Activated CD4-positive, alpha-beta T cell treated with anti-CD3 and anti-CD28 coated beads for 1 hour (primary cell): ENCODE measurements at places on chromosomes 1 and 21.

DNA sequence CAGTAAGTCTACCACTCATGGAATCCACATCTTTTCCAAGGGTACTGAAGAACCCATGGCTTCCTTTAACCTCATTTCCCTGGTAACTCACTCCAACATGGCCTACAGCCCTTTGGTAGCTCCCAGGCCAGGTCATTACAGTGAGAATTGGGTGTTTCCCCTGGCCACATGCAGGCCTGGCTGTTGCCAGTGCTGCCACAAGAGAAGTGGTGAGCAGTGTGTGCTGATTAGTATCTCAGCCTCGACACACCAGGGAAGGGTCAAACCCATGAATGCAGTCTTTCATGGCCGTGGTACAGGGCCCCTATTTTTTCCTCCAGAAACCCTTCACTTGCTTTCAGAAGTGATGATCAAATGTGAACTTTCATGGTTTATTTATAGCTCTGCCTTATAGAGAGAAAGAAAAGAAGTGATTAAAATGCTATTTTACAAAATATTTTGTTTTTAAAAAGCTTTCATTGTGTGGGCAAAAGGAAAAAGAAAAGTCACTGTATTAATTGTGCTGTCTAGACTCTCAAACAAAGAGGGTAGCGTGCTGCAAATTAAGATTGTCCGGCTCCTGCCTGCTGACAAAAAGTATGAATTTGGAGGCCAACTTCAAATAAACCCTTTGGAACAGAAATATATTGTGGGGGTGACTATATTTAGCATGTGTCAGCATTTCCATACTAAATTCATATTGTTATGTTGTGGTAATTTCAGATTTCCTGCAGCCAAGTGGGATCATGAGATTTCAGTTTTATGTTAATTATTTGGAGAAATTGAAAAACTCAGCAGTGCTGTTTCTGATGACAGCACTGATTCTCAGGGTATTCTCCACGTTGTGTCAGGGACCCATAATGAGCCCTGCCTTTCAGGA is 62.0 kb upstream of the HOOK1 start:
- DNase-seq, result no peak

- peak; percentile 61 for DNase-seq
Measured at GRCh38 chr1:23743287-23744152, at the start of gene ELOA. TSS of gene ELOA (plus strand) at chr1:23743471. CDS start at chr1:23743504, 33 bp downstream.

DNA sequence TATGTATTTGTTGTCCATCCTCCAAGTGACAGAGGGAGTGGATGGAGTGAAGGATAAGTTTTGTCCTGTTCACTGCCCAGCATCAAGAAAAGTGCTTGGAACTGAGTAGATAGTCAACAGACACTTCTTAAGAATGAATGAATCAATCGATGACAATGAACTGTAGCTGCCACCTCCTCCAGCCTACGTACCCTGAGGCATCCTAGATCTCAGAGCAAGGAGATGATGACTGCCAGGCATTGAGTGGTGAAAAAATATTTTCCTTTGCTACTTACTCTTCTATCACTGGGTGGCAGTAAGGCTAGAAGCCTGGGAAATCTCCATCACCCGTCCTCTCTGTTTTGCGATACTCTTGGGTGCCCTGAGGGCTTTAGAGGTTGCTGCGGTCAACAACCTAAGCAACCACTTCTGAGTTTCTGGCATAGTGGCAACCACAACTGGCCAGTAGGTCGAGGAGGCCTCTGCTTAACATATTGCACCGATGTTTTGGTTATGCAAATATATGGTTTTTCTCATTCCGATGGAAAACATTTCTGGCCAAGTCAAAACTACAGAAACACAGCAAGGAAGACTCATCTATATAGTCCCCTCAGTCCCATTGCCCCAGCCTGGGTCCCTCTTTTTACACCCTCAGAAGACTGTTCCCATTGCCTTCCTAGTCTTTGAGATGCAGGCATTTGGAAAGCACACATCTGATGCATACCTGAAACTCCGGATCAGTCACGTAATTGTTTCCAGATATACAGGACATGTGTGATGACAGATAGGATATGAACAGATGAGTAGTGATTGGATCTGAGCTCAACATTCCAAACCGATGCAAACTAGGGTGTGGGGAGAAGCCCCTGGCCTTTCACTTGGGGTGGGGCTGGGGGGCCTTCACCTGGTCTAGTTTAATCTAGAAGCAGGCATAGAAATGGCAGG is 136.8 kb downstream of the RUNX1 start:
- DNase-seq, result no peak

- DNase-seq, result peak; percentile 79
Measured at GRCh38 chr1:151024540-151025146, 11.7 kb upstream of the BNIPL start.

DNA sequence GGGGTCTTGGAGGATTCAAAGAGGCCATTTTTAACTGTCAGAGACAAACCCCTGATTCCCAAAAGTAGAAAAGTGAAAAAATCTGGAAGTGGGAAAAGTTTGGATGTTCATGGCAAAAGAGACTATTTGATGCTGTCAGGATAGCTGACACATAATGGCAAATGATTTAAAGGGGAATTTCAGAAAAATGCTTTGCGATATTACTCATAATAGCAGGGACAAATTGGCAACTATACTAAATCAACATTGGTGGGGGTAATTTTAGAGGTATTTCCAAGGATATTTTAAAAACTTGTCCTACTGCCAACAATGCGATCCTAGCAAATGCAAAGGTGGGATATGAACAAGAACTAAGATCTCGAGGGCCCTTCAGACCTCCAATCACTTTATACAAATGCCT is 5.3 kb upstream of the GSTM4 start:
- no peak for DNase-seq

GRCh38 chr1:234542211-234542850 is 63.4 kb upstream of the TARBP1 start:
- DNase-seq, result no peak

- DNase-seq, result no peak
Measured at GRCh38 chr1:153794624-153795329, 19.6 kb downstream of the SLC27A3 start.

DNA sequence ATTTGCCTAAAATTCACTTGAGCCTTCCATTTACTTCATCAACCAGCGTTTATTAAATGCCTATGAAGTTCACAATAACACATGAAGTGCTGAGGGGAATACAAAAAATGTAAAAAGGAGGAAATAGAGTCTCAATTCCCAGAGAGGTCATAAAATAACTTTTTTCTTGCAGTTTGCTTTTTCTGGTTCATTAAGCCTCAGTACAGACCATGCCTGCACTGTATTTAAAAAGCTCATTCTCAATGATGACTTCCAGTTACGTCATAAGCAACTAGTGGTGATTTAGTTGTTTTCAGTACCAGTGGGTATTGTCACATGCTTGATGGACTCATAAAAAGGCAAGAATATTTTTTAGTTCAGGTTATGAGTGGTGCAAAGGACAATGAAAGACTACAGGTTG is 160.1 kb upstream of the UBE2U start:
- DNase-seq, result no peak

DNA sequence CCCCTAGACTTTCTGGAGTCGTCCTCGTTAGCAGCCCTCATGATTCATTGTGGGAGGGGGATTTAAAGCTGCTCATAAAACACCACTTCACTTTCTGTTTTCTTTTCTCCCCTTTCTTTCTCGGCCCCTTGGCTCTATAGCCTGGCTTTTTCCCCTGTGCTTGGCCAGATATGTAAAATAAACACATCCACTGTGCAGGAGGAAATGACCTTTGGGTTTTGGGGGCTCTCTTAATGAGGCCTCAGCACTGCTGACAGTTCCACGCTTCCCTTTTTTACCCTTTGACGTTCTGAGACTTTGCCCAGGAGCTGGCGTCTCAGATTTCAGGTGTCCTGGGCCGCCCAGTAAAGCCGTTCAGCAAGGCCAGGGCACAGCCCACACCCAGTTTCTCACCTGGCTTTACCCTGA is 65.7 kb downstream of the RUNX3 start:
- DNase-seq, result no peak

- no peak for DNase-seq
Measured at GRCh38 chr1:160398823-160399222, 1.5 kb upstream of the VANGL2 start.

DNA sequence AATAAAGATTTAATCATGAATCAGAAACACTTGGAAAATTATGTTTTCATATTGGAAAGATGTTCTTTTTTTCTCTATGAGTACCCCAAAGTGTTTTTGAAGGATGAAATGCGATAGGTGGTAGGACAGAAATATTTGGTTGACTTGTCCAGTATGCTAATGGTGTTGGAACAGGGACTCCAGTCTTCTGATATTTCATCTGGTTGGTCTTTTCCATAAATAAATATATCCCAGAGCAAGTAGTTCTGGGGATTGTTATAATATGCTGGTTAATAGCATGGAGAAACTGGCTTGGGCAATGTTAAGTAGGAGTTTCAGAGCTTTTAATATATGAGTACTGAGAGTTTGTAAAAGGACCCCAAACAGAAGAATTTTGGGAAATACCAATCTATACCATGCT is 8.7 kb downstream of the PGM1 start:
- no peak for DNase-seq

GRCh38 chr1:193313354-193314140 is 127.1 kb upstream of the B3GALT2 start:
- DNase-seq, result no peak

DNA sequence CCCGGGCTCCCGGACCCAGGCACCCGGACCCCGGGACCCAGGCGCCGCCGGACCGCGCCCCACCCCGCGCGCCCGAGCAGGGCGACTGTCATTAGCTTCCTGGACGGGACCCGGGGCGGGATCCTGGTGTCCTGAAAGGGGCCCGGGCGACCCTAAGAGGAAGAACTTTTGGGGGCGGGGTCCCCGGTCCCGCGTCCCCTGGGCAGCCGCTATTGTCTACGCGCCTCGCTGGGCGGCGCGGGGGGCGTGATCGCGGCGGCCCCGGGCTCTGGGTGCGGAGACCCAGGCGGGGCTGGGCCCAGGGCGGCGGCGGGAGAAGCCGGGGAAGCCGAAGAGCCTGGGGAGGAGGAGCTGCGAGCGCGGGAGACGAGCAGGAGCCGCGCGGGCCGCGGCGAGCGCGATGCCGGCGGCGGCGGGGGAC is 465 bp downstream of the HUNK start:
- no peak for DNase-seq

DNA sequence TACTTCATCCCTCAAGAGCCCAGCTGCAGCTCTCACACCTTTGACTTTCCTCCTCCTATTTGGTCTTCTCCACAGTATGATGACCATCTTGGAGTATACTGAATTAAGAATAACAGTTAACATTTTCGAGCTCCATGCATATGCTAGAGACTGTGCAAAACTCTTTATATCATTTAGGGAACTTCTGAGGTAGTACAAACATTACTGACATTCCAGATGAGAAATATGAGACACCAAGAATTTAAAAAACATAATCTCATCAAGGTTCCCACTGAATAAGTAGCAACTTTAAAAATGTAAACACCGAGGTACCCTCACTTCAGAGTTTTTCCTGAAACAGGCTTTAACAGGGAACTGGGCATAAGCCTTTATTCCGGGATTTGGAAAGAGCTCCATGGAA is 22.7 kb downstream of the FMO3 start:
- DNase-seq, result no peak

DNA sequence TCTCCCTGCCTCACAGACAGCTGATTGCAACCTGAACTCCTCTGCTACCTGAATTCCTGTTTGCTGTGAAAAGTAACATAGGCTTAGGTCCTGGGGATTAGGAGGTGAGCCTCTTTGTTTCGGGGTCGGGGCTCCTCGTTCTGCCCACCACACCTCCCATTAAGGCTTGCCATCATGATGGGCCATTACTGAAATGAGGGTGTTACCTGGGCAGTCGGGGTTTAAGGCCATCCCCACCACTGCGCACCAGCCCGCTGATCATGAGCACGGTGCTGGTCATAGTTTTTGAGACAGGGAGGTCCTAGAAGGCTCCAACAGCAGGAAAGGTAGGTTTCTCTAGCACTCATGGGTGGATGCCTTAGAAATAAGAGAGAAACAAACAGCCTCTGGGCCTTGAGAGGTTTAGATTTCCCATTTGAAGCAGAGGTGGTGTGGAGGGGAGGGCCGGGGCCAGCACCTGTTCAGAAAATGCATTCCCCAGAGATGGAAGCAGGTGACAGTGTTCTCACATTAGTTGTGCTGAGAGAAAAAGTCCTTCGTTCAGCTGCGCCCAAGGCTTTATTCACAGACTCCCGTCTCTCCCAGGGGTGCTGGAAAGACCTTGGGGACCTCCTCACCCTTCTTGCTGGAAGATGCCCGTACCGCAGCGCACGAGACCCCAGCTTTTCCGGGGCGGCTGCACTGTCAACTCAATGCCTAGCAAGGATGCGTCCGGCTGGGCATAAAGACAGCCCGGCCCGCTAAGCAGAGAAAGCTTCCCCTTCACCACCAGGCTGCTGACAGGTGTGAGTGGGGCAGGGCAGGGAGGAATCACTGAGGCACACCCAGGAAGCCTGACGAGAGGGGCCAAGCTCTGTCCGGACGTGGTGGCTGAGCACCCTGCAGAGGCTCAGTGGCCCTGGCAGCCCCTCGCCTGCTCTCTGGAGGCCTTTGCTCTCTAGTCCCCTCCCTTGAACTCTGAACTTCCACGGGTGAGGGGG is 125.5 kb downstream of the PGBD5 start:
- DNase-seq, result no peak

DNA sequence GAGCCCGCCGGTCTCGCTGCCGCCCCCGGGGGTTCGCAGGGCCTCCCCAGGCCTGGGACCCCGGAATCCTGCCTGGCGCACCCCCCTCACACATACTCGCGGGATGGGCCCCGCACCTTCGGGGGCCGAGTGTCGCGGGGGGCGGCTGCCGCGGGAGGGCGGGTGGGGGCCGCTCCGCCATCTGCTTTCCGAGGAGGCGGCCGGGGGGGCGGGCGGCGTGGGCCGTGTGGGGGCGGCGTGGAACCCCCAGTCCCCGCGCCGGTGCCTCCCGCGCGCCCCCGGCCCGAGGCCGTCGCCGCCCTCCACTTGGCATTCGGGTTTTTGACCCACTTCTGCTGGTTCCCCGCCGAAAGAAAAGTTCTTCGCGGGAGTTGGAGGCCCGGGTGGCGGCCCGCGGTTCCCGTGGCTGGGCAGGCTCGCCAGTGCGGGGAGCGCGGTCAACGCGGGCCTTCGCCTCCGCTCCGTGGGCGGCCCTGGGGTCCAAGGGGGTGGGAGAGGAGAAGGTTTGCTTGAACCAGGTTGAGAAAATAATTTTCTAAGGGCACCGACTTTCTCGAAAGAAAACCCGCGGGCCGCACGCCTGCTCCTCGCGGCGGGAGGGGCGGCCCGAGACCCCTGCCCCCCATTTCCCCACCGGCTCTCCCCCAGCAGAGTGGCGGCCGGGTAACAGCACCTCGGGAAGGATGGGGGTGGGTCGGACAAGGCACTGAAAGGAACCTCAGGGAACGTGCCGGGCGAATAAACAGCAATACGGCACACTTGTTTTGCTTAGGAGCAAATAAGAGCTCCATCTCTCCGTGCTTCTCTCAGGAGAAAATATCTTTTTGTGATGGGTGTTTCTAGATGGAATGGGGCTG is 1.6 kb downstream of the PHF13 start:
- no peak for DNase-seq

DNA sequence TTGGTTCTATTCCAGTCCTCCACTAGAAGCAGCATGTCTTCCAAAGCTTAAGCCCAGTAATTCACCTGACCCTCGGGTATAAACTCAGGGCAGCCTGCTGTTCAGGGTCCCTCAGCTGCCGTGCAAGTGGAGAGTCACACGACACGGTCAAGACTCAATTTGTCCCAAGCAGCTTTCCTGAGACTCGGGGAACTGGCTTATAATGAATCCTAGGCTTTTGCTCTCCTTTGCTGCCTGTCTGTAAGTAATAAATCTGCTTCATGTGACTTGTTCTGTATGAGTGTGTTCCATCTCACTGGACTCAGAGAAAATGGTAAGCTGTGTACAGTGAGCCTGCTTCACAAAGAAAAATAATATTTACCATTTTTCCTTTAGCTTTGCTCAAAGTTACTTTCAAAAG is 119.8 kb downstream of the CYYR1 start:
- DNase-seq, result no peak

- no peak for DNase-seq
Measured at GRCh38 chr1:5308249-5308648, 653.8 kb downstream of the AJAP1 start.
